ENCODE measurements at places on chromosomes 4 and X.

DNA sequence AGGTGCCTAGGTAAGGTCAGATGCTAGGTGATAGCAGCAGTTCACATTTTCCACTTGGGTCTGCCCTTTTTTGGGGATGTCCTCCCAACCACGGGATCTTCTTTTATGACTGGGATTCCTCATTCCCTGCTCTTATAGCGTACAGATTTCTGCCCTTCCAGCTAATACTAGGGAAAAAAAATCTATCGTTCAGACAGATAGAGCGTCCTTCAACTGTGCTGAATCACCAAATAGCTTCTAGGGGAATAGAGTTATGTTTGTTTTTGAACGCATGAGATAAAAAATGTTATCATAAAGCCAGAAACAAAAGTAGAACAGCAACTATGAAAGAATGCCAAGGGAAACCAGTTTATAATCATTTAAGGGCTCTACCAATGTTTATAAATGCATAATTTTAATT is 13.0 kb downstream of the RAP2C start:
- no peak for DNase-seq

DNA sequence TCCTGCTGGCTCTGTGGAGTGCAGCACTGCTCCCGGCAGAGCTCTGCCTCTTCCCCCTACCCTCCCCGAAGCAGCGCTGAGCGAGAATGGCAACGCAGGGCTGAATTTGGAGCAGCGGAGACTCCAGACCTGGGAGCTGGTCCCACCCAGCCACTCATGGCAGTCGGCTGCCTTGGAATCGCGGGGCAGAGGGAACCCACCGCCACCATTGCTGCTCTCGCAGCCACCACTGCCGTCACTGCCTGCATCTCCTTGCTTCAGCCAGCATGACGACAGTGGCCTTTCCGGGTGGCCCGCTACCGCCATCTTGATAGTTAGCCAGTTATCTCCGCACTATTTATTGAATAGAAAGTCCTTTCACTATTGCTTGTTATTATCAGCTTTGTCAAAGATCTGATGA is 321.5 kb upstream of the POU3F4 start:
- DNase-seq, result no peak

DNA sequence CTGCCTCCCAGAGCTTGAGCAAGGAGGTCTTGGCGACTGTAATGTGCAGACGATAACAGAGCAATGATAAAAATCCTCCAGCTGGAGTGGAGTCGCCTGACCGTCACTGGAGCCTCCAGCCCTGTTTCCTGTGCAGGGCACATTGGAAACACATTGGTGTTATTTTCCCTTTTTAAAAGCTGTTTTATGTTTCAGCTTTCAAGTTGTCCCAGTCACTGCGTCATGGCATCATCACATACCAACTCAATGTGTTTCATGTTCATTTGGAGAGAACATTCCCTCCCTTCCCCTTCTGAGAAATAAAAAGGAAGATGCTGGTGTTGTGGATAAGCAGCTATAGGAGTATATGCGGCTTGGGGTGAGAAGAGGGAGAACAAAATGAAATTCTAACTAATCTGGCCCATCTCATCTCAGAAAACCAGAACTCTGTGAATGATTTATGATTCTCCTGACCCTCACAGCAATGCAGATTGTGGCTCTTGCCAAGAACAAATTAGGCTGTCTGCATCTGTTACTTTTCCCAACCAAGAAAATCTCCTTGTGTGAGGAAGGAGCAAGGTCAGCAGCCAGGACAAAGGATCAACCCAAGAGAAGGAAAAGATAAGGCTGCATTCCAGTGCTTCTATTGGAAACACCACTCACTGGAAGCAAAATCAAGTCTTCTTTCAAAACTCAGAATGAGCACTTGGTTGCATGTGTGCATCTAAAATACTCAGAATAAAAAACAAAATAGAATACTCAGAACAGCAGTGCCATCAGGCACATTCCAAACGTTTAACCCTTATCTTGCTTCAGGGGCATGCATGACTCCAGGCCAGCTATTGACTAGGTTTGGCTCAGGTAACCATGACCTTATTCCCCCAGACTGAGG is 134.4 kb downstream of the RASL11B start:
- no peak for DNase-seq

- no peak for DNase-seq
Measured at GRCh38 chr4:144371485-144371884, 231.0 kb upstream of the GYPA start.

DNA sequence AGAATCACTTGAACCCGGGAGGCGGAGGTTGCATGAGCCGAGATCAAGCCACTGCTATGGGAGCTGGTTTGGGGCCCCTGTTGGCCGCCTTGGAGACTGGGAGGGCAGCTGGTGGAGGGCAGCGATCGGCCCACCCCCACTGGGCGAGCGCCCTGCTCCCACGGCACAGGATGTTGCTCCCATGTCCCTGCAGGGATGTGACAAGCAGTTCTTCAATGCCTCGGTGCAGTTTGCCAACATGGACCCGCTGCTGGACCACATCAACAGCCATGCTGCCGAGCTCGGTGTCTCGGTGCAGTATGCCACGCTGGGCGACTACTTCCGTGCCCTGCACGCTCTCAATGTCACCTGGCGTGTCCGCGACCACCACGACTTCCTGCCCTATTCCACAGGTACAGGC is 19.4 kb downstream of the MAN2B2 start:
- no peak for DNase-seq

DNA sequence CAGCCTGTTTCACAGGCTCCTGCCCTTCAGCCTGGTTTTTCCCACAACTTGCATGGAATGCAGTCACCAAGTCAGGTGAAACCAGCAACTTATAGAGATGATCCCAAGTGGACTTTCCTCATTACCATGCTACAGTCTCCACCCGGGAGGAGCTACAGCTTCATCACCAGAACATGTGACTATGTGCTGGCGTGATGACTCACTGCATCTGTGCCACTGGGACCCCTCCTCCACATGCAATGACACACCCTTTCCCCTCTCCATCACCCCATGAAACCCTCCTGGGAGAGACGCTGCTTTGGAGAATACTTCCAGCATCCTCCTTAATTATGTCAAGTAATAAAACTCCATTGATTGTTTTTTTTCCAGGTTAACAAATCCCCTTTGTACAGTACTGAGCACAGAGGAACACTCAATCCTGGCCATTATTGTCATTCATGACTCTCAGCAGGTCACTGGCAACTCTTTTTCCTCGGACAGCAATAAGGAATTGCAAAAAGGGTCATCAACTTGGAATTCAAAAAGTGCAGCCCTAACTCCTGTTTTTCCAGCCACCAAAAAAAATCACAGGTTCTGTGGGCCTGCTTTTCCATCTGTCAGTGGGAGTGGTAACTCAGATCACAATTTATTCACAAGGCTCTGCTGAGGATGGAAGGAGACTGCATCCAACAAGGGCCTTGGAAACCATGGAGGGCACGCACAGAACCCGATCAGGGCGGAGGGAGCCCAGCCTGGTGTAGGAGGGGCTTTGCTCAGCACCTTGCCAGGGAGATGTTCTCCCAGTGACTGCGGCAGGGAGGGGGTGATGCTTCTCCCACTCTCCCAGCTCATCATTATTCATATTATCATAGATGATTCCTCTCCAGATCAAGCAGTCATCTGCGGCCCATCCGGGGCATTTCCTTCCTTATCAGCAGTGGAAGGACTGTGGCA is 17.4 kb downstream of the QDPR start:
- DNase-seq, result peak; percentile 67

DNA sequence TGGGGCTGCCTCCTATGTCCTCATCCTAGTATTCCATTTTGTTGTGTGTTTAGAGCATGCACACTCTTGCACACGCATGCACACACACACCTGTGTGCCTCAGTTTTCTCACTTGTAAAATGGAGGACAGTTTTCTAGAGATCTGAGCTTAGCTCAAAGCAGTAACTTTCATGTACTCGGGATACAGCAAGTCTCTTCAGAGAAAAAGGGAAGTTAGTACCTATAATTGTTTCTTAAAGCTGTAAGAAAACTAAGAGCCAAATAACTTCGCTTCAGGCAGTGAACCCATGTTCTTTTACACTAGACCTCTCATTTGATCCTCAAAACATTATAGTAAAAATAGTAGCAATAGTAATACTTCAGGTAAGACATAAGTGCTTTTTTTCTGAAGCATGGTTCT is 49.6 kb downstream of the KIT start:
- DNase-seq, result no peak

Data from head of caudate nucleus (tissue), 42 donors.